ENCODE measurements at places on chromosomes 3 and 15.

DNA sequence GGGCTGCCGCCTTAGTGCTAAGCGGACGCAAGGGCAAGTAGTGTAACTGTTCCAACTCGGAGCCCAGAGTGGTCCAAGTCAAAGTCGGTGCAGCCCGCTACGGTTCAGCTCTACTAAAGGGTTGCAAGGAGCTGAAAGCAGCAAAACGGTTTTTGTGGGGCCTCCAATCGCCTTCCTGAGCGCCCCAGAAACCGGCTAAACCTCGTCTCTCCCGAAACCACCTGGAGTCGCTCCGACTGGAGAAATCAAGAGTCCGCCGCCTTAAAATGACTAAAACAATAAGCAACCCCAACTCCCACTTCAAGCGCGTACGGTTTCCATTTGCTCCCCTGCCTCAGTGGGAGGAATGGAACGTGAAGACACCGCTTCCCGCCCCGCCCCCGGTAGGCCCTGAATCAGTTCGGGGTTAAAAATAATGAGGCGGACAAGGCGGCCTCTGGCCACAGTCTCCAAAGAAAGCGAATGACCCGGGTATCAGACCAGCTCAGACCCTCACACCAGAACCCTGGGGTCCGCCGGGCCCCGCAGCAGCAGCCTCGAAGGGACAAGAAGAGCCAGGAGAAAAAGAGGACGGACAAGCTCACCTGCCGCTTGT lies 401 bp downstream of the SEC11A start:
- DNase-seq, result peak; percentile 23

DNA sequence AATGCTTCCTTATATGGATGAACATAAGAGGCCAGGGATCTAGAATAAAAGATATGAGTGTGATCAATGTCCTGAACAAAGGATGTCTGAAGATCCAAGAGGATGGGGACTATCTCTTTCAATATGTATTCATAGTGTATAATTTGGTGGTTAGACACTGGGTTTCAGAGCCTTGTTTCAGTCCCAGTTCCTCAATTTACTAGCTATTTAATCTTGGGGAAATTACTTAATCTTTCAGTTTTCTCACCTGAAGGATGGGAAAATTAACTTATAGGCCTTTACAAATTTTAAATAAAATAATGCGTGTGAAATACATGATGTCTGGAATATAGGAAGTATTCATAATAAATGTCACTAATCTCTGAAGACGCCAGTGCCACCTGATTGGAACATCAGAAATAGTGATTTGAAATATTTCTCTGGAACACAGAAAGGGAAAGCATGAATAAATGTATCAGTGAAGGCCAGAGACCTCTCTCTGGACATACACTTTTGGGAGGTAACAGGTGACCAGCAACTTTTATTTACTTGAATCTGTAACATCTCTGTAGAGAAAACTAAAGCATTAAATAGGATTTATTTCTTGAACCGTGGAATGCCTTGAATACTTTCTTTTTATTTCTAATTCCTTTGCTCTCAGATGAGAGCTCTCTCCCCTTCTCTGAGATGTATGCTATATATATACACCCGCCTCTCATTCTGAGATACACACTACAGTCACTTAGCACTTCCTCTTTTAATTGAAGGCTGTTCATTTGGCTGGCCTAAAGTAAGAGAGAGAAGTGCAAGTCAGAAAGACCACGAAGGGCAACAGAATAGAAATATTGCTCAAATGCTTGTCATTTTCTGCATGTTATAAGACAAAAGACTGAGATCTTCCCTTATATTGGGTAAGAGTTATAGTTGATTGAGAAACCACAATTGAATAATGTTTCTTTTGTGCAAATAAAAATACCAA lies 407.1 kb downstream of the LSAMP start:
- DNase-seq, result no peak

DNA sequence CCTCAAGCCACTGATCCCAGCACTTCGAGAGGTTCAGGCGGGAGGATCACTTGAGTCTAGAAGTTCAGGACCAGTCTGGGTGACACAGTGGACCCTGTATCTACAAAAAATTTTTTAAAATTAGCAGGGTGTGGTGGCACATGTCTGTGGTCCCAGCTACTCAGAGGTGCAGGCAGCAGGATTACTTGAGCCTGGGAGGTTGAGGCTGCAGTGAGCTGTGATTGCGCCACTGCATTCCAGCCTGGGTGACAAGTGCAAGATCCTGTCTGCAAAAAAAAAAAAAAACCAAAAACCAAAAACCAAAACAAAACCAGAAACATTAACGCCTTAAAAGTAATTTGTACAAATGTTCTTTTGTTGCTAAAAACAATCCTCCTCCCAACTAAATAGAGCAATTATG lies 27.9 kb upstream of the SLC12A8 start:
- DNase-seq, result no peak

- DNase-seq, result no peak
Measured at GRCh38 chr15:89358435-89358754, 23.8 kb upstream of the POLG start.

DNA sequence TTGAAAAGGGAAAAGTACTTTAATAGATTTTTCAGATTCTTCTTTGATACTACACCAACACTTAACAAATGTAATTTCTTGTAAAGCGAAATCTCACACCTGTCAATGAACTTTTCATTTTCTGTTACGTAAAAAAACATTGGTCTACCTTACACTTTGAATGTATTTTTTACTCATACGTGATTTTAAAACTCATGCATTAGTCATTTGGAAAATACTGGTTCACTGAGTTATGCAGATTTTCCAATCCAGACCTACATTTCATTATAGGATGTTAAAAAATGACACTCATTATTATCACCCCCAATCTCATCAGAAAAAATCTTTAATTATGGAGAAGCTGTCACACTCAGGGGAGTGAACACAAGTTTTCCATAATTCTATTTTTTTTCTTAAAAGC lies 14.7 kb downstream of the VPS39 start:
- DNase-seq, result no peak

DNA sequence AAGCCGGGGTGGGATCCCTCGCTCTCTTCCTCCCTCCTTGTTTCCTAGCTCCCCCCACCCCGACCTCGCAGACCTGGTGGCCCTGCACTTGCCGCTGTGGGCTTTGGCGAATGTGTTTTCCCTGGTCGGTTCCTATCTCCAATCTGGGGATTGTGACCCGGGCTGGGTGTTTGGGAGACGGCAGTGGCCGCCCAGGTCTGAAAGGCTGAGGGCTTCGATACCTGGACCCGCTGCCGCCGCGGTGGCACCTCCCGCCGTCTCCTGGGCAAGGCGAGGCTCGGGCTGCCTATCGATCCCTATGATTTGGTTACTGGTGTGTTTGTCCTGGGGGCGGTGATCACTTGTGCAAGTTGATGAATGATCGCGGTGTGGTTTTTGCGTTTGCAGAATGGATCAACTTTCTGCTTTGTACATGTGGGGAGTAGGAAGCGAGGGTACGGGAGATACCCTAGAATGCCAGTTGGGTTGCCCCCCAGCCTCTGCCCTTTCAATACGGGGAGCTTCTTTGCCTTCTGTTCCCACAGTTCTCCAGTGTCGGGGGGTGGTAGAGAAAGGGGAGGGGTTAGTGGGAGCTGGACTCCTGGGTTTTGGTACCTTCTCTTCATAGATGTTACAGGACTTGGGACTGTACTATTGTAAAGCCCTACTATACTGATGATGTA lies 3.0 kb downstream of the BBX start:
- DNase-seq, result peak; percentile 27

DNA sequence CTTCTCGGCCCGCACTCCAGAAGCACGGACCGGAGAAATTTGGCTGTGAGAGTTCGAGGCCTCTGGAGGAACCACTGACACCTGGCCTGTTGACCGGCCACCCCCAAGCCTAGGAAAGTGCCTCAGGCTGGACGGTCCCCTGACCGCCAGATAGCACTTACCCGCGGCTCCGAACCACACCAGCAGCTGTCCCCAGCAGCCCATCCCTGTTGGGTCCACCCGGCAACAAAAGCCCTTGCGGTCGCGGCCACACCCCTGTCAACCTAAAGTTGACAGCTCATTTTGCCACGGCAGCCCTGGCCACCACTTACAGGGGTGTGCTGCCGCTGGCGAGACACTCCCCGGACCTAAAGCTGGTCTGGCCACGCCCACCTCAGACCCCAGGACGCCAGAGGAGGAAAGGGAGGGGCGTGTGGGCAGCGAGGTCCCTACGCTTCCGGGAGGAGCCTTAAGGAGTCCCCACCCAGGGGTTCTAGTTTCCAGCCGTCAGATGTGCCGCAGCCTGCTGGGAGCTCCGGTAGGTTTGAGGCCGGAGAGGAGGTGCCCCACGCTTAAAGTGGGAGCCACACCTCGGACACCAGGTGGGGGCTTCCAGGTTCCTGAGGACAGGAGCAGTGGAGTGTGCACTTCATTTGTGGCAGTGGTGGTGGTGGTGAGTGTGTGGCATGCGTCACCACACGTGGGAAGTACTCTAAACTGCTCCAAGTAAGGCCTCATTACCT lies at the start of gene LTK:
TSS of gene LTK (minus strand) at position 322 of the 722 bp plus-strand sequence. CDS start at position 204, 118 bp downstream.
- DNase-seq, result no peak

GRCh38 chr3:30186741-30187219 lies 419.6 kb upstream of the TGFBR2 start:
- no peak for DNase-seq

GRCh38 chr15:25238126-25238525 lies 200.7 kb downstream of the UBE3A start:
- no peak for DNase-seq

DNA sequence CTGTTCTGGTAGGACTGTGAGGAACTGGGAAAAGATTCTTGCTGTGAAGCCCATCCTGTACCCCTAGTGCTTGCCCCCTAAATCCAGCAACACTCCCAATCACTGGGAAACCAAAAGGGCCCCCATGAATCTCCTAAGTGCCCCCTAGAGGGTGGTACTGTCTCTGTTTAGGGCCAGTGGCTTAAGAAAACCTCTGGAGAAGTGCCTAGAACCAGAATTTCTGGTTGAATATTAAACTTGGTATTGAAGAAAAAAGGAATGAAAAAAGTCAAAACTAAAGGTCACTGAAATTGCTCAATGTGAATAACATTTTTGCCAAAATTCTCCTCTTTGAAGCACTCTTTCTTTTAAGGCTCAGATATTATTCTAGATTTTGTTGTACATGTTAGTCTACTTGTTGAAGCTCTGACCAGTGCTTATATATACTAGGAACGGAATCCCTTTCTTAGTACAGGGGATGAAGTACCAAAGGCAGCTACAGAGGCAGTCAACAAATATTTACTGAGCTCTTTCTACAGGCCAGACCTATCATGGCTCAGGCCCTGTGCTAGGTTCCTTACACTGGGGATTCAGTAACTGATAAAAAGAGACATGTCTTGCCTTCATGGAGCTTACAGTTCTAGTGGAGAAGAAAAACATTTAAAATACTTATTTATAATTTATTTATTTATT lies 138.8 kb downstream of the MYLK start:
- DNase-seq, result no peak

DNA sequence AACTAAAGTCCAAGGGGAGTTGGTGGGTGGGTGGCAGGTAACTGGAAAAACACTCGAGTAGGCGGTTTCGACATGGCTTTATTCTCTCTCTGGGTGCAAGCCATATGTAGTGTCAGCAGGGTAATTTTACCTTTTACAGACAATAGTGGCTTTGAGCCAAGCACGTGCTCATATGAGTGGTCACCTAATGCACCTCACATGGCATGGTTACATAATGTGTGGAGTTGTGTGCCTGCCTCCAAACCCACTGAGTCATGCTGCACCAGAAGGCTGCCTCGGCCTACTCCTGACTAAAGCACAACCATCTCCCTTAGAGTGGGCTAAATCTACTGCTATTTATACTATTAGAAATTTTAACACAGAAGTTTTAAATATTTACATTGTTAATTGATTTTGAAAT lies 16.5 kb downstream of the CCRL2 start:
- no peak for DNase-seq

DNA sequence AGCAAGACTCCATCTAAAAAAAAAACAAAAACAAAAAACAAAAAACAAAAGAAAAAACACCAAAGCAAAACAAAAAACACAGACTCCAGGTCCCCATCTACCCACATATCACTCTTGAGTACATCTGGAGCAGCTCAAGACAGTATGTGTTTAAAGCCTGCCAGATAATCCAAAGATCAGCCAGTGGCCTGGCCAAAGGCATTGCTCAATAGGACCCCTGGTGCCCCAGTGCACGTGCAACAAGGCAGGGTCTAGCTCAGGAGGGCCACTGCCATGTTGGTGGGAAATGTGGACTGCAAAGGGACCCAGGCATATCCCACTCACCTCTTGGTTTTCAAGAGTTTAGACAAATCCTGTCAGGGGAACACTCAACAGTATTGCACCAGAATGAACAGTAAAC lies 279.5 kb downstream of the RPLP1 start:
- no peak for DNase-seq

DNA sequence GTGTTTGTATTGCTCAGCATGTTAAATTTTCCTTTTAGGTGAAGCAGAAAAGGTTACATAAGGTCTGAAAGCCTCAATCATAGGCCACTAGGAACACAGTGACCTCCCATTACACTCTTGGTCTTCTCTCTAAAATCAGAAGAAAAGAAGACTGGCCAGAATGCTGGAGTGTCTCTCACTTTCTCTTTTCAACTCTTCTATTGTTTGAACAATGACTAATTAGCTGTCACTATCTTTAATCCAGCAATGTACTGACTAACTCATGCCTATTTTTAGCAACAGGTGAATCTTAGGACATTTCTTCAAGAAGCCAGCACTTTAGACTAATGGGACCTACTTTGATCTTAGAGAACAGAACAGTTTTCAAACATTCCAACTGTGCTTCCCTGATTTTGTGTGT lies 142.8 kb downstream of the TGFBR2 start:
- DNase-seq, result no peak

DNA sequence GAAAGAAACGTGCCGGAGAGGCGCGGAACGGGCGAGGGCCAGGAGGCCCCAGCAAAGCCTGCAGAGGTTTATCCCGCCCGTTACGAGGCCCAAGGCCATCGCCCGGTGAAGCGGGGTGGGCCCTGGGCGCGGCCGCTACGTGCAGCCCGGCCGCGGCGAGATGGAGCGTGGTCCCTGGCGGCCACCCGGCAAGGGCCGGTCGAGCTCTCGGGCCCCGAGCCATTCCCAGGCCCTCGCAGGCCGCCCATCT lies 1.1 kb downstream of the PKM start:
- DNase-seq, result no peak

DNA sequence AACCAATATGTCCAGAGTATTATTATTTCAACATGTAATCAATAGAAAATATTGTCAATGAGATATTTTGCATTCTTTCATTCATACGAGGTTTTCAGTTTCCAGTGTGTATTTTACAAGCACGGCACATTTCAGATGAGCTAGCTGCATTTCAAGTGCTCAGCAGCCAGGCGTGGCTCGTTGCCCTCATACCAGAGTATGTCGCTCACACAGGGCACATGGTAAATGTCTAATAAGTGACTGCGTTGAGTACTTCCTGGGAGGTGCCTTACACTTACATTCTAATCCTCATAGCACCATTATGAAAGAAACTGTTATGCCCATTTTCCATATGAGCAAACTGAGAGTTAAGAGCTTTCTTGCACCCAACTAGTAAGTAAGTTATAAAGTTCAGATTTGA lies 47.4 kb downstream of the TMEM266 start:
- DNase-seq, result no peak
